RPMI8226 (cell line): ENCODE measurements at places on chromosomes 6 and 20.
A peak's percentile ranks its signal among the peaks of the same experiment; 100 is the strongest.

DNA sequence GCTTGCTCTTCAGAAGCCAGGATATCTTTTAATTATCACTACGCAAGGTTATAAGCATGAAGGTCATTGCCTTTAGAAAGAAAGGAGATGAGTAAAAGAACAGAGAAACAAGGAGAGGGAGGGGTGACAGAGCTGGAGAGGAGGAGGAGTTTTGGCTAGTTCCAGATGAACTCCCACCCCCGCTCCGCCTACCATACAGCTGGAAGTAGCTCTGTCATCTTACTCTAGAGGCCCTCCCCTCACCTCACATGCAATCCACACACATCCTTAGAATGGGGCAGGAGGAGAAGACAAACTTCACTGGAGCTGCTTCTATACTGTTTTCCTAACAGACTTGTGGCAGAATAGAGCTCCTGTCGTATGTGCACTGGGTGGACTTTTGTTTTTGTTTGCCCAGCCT, 144.7 kb downstream of the SCML4 start:
- DNase-seq: no peak

DNA sequence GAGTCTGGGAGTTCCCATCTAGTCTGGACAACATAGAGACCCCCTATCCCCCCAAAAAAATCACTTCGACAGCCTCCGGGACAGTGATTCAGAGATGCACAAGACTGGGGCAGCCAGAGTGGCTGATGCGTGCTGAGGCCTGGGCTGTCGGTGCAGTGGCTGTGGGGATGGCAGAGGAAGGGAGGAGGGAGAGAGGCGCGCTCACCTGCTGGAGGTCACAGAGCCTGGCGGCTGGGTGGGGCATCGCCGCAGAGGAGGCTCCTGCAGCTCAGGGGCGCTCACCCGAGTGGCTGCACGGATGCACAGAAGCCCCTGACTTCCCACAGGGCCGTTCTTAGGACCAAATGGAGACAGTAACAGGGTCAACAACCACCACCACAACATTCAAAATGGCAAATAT, 182.8 kb downstream of the SMOC2 start:
- no peak for DNase-seq

DNA sequence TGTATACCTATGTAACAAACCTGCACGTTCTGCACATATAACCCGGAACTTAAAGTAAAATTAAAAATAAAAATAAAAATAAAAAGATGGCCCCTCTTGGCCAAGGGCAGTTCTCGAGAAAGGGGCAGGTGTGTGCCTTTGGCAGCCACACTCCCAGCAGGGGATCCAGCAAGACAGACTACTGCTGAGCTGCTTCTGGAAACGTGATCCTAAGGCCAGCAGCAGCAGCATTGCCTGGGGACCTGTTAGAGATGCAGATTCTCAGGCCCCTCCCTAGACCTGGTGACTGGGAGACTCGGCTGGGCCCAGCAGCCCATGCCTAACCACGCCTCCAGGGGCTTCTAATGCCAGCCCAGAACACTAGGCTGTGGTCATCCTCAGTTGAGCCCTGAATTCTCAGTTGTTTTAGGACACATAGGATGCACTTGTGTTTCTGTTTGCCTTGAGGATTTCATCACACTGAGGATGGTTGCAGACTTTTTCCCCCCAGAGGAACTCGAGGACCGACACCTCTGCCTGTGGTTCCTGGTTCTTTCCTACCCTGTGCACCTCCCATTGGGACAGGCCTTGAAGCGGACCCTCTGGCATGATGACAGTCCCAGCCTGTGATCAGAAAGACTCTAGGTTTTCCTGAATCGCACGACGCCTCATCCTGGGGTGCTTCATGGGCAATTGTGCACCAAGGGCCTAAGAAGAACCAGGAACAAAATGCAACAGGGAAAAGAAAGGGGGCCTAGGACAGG, 105.9 kb downstream of the TOX2 start:
- DNase-seq: no peak

GRCh38 chr6:157607317-157608109, 215.5 kb upstream of the SNX9 start:
- peak; percentile 76 for DNase-seq
